ENCODE measurements at places on chromosomes 4 and X.

DNA sequence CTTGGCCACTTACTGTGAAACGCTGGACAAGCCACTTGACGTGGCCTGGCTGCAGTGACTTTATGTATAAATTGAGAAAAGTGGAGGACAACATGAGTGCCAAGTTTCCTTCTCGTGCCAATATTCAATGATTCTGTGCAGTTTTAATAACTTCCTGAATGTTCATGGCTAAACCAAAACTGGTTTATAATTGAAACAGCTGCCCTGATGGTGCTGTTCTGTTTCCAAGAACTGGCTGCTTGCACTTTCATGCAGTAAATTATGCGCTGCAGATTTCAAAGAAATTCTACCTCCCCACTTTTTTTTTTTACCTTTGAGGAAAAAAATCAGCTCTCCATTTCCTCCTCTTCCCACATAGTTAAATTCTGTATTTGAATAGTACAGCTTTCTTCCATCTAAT lies 205.2 kb upstream of the CASK start:
- no peak for DNase-seq

DNA sequence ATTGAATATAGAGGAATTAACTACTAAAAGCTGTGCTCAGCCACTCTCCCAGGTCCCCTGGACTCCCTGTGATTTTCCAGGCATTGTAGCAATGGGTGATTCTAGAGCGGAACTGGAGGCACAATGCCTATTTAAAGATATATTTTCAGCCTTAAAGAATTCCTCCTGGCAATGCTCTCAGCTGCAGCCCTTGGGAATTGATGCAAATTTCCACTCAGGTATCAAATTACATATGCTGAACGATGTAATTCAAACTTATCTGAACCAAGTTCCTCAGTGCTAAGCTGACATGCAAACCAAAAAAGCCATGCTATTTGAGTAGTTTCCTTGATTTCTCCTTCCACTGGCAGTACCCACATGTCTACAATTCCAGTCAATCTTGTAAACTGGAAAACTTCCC lies 86.3 kb upstream of the GABRA3 start:
- DNase-seq: no peak

GRCh38 chrX:48883729-48884128 lies 13.8 kb downstream of the TIMM17B start:
- no peak for DNase-seq

GRCh38 chr4:36337665-36338185 lies 56.3 kb downstream of the DTHD1 start:
- no peak for DNase-seq

DNA sequence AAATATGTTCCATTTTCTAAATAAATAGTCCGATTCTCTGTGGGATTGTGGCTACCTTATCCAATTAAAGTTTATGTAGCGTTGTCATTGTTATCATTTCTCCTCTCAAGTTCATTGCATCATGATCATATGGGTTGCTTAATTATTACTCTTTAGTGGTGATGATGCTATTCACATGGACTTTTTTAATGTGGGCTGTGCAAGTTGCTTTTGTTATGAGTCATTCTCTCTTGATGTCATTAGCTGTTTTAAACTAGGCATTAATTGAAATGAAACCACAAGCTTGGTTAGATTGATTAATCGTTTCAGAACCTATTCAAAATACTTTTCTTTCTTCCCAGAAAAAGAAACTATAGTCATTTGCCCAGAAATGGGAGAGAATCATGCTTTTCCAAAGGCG lies 38.2 kb downstream of the NHS start:
- no peak for DNase-seq

Measured in Right ventricle myocardium inferior (tissue), 1 donor.